ENCODE measurements at places on chromosomes 13 and 19.

- no peak for DNase-seq
Measured at GRCh38 chr19:47679251-47679900, 33.8 kb upstream of the EHD2 start.

DNA sequence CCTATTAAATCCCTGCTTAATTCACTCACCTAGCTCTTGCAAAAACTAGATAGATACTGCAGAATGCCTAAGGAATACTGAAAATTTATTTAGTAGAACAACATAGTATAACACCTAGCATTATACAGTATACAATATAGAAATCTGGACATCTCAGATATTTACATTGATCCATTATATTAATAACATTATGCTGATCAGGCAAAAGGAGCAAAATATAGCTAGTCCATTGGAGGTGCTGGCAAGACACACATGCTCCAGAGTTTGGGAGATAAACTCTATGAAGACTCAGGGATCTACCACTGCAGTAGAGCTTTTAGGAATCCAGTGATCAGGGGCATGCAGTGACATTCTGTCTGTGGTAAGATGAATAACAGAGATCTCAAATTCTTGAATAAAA is 357.6 kb downstream of the TBC1D4 start:
- DNase-seq, result no peak

- no peak for DNase-seq
Measured at GRCh38 chr19:18506101-18506930, 15.6 kb downstream of the ELL start.

GRCh38 chr13:112690283-112690929 is 568 bp downstream of the ATP11A start:
- no peak for DNase-seq

GRCh38 chr19:18672044-18672451 is 11.4 kb upstream of the CRTC1 start:
- no peak for DNase-seq

All from central memory CD8-positive, alpha-beta T cell (primary cell).